ENCODE measurements at places on chromosomes 3 and 15. TPM values are rescaled to one million over a fixed set of nuclear protein-coding genes. Genes with fewer than 3 reads are reported as not detected.

Gene FRMD5
- 8.7 TPM for total RNA-seq

- no peak for DNase-seq
Measured at GRCh38 chr3:58353722-58354553, 21.2 kb downstream of the PXK start.

DNA sequence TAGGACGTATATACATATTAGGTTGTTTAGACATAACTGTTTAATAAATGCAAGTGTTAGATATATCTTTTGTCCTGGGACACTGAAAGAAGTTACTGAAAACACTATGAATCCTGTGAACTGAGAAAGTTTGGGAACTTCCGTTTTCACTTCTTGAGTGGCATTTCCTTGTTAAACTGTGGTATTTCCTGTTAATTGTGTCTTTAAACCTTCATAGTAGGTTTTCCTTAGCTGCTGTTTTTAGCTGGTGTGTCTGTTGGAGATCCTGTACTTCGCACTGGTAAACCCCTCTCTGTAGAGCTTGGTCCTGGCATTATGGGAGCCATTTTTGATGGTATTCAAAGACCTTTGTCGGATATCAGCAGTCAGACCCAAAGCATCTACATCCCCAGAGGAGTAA, 37.1 kb downstream of the ATP6V1A start:
- peak; percentile 2 for DNase-seq

- DNase-seq: no peak
Measured at GRCh38 chr3:46661776-46662766, 31.4 kb downstream of the ALS2CL start.

GRCh38 chr3:30649572-30650318, 43.3 kb downstream of the TGFBR2 start:
- DNase-seq: no peak

DNA sequence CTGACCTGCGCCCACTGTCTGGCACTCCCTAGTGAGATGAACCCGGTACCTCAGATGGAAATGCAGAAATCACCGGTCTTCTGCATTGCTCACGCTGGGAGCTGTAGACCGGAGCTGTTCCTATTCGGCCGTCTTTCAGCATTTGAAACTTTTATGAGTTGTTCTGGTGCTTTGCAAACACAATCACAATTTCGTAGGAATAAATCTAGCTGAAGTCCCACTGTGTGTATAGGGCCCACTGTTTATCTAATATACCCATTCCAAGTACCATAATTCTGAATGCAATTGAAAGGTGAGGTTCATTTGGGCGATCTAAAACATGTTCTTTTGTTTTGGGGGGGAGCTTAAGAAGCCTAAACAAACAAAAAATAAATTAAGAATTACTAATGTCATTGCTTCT, 572.1 kb downstream of the FGF12 start:
- no peak for DNase-seq

DNA sequence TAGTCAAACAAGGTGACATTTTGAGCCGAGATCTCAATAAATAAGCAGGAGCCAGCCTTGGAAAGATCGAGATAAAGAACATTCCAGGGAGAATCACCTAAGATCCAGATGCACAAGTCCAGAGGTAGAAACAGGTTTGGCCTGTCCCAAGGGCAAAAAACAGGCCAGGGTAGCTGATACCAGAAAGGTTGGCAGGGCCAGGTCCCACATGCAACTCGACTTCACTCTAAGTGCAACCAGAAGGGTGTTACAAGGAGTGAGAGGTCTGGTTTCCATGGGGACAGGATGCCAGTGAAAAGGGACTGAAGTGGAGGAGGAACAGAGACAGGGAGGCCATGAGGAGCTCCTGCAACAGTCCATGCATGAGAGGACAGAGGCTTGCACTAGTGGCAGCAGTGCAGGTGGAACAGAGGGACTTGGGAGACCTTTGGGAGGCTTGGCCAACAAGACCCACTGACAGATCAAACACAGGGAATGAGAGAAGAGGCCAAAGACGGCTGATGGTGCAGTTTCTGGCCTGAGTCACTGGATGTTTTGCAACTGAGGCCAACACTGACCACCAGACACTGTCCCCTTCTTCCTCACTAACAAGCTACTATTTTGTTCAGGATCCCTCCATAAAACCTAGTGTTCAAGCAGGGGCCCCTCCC, 5.2 kb downstream of the TPRA1 start:
- no peak for DNase-seq

GRCh38 chr15:93527374-93528050, 438.5 kb upstream of the RGMA start:
- DNase-seq: no peak

- DNase-seq: no peak
Measured at GRCh38 chr3:143850877-143851276, 2.6 kb upstream of the SLC9A9 start.
